ENCODE measurements at places on chromosomes 12 and 14.

DNA sequence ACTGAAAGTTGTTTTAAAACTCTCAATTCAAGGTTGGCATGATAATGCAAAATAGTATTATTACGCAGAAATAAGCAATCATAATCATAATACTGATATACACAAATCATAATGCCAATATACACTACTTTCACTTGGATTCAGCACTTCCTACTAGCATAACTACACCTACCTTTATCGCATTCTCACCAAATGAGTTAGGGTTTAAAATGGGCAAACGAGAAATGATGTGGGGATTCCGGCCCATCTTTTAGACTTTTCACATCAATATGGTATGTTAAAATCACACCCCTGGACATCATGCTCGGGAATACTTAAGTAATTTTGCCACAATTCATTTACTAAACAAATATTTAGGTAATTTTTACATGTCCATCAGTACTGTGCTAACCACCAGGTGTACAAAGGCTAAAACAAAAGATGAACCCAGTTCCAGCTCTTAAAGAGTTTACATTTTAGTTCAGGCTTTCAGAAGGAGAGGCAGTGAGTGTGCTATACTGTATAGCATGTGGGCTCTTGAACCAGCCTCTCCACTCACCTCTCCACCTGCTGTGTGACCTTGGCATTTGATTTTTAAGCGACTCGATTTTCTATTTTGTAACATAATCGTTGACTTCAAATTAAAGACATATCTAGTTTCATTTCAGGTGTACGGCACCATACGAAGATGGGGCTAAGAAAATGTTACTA lies 1.1 kb upstream of the USP15 start:
- no peak for DNase-seq

DNA sequence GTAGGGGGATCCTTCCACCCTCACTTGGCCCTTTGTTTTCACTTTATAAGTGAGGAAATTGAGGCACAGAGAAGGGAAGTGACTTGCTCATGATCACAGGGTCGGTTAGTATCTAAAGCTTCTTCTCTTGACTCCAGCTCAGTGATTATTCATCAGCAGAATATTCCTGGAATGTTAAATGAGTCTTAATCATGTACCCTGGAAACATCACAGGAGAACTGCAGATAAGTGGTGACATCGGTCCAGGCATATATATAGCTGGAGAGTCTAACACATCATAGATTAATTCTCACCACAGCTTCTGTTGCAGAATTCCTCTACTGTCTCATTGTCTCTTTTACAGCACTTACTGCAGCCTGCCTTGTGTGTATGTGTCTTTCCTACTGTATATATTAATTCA lies 69.9 kb downstream of the PAH start:
- no peak for DNase-seq

- no peak for DNase-seq
Measured at GRCh38 chr14:50012644-50013043, 103.7 kb downstream of the VCPKMT start.

GRCh38 chr12:92047393-92047826 lies 98.2 kb downstream of the BTG1 start:
- no peak for DNase-seq

DNA sequence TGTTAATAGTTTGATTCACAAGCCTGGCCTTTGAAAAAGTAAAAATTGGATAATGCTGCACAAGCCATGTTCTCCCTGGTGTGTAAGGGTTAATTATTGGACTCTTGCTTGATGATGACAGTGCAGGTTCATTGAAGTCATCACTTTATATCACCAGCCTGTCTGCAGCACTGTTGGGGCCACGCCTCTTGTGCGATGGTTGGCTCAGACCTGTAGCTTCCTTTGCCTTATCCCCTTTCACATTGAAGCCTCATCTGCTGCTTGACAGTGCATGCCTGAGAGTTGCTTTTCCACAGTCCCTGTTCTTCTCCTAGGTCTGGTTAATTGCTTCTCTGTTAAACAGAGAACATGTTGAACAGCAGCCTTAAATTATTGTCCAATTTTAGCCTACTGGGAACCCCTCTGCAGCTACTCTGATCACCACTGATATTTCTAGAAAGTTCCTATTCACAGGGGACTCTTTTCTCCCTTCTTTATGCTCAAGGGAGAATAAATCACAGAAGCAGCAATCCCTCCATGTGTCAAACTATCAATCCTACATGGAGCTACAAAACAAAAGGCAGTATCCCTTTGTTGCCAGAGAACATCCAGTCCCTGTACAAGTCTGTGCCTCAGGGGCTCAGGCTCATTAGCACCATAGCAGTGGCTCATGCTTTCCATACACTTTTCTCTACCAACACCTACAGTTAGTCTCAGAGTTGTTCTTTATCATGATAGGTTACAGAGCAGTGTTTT lies 322.1 kb downstream of the RGS6 start:
- DNase-seq = no peak

- no peak for DNase-seq
Measured at GRCh38 chr12:69064734-69065443, 131.9 kb upstream of the CPM start.

DNA sequence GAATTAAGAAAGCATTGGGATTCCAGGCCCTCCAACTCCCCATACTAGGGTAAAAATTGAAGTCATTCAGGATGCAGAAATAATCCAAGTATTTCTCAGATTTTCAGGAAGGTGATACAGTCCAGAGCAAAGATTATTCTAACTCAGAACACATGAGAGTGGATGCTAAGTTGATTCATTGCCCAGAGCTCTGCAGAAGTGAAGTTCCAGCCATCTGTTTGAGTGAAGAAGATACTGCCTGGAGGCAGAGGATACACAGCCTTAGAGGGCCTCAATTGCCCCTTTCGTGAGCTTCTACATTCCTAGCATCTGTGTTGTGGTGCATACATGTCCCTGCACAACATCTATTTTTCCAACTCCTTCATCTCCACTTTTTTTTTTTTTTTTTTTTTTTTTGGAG lies 36.9 kb upstream of the SMUG1 start:
- no peak for DNase-seq

- DNase-seq = peak; percentile 75
Measured at GRCh38 chr14:24215495-24216344, at the start of gene MDP1. Gene MDP1, minus strand, starts transcription at chr14:24216066. Its CDS starts 111 bp downstream, at chr14:24215955.

DNA sequence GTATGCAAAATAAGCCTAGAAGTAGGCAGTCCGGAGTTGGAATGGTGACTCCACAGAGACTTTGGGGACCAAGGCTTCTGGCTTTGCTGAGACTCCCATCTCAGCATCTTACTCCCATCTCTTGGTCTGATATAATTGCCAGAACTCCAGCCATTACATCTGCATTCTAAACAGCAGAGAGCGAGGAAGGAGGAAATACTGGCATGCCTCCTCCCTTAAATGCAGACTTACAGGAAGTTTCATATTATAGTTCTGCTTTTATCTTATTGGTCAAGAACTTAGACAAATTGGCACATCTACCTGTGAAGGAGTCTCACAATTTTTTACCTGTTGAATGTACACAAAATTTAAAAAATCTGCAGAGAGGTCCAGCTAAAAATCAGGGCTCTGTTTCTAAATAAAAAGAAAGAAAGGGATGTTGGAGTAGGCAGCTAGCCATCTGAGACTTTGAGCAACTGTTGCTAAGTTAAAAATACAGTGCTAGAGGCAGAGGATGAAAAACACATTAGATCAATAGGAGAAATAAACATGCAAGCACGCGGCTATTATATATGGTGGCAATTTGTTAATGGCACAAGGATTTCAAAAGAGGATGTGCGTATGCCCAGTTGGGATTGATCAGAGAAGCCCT lies 209.9 kb upstream of the HMGA2 start:
- no peak for DNase-seq

DNA sequence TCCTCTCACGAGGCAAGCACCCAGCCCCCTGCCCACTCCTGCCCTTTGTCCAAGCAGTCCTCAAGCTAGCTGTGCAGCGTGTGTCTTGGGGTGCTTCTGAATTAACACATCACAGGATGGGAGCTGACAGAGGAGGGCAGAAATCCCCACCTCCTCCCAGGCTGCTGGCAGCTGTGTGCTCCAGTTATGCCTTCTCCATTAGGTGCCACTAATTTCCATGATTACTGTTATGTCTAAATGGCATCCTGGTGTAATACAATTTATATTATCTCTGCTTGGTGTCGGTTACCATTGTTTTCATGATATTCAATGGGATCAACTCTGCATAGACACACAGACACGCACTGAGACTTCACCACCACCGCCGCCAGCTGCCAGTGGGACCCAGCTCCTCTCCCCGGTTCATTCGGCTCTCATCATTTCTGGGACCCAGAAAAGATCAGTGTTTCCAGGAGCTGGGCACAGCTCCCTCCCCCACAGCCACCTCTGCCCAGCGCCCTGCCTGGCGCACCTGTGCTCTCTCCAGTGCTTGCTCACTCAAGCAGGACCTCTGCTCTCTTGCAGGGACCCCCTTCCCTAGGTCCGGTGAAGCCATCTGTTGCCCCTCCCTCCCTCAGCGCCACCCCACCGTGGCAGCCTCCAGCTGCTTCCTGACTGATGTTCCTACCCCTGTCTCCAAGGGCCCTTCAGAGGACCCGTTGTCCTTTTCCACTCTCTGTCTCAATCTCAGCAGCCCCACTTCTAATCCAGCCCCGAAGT lies 167.5 kb upstream of the FKBP4 start:
- DNase-seq = no peak

- DNase-seq = peak; percentile 28
Measured at GRCh38 chr14:105315211-105315721, 718 bp downstream of the PACS2 start.

DNA sequence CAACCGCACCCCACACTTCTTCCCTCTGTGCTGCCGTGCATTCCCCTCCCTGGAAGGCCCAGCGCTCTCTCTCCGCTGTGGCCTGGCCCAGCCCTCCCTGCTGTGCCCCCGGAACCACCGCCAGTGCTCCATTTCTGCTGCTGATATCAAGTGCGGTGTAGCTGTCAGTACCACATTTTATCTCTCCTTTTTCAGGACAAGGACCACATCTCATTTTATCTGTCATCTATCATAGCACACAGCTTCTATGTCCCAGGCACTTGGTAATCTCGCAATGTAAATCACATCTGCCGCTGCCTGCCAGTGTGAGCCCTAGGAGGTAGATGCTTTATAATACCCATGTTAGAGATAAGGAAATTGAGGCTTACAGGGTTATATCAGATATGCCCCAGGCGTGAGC lies 18.3 kb downstream of the IL31 start:
- no peak for DNase-seq

Data from activated T-helper 1 cell treated with anti-CD3 and anti-CD28 coated beads, Interleukin-2, amount 50 U/mL, for 16 hours (primary cell).